ENCODE measurements at places on chromosomes 4 and X.
A peak's percentile ranks its signal among the peaks of the same experiment; 100 is the strongest.

DNA sequence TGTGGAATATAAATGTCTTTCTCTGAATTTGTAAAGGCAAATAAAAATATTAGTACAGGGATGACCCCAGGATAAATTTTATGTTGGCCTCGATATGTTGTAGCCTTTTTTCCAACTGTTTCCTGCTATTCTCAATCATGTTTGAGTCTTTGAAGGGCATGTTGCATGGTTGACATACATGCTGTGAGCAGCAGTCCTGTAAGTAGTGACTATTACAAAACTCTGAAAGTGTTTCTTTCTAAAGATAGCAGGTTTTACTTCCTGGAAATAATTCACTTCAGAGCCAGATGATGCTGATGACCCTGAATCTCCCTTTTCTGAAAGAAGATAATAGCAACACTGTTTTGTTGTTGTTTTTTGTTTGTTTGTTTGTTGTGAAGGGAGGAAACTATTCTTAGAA is 393.0 kb upstream of the GNPDA2 start:
- DNase-seq = no peak

DNA sequence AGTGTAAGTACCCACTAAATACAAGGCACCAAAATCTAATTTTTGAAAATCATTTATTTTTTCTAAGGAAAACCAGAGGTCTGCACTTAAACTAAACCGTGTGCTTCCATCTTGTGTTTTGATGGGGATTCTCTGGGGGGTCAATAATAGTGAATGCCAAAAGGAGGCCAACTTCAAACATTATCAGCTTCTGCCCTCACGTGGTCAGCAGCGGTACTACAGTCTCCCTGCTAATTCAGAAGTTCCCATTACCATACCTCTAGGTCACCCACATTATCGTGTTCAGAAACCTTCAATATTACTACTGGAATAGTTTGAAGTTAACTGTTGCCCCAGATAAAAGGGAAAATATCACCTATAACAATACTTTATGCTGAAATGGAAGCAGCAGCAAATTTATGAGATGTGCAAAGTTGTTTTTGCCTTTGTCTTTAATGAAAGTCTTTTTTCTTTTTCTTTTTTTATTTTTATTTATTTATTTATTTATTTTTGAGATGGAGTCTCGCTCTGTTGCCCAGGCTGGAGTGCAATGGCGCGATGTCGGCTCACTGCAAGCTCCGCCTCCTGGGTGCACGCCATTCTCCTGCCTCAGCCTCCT is 17.3 kb downstream of the CTPS2 start:
- DNase-seq = no peak

DNA sequence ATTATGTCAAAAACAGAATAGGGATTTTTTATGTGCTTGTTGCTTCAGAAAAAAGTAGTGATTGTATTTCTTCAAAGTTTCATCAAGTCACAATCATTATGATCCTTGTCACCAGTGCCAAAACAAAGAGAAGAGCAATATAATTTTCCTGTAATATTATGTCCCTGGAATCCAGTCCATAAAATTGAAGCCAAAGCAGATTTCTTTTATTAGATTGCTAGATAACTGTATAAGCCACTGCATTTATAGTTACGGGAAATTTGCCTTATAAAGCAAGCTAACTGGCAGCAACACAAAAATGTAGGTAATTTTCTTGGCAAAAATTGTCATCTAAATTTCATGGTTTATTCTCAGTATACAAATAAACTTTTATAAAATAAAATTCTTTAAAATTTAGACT is 296.1 kb upstream of the ANKRD50 start:
- no peak for DNase-seq

GRCh38 chr4:3445111-3445820 is 3.5 kb downstream of the HGFAC start:
- no peak for DNase-seq

DNA sequence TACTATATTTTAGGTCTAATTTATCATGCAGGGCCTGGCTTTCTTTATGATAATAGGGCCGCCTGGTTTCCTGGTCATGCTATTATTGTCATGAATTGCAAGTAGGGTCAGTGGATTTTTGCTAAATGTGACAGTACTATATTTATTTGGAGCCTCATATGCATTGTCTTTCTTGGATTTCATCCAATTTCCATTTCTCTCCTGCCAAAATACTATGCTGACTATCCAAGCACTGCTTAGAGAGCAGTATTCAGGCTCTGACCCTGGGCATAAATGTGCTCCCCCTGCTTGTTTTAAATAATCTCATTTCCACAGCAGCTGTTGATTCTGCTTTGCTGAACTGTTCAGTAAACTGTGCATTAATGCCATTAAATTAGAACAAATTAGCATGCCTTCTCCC is 269.3 kb downstream of the GPM6A start:
- no peak for DNase-seq

DNA sequence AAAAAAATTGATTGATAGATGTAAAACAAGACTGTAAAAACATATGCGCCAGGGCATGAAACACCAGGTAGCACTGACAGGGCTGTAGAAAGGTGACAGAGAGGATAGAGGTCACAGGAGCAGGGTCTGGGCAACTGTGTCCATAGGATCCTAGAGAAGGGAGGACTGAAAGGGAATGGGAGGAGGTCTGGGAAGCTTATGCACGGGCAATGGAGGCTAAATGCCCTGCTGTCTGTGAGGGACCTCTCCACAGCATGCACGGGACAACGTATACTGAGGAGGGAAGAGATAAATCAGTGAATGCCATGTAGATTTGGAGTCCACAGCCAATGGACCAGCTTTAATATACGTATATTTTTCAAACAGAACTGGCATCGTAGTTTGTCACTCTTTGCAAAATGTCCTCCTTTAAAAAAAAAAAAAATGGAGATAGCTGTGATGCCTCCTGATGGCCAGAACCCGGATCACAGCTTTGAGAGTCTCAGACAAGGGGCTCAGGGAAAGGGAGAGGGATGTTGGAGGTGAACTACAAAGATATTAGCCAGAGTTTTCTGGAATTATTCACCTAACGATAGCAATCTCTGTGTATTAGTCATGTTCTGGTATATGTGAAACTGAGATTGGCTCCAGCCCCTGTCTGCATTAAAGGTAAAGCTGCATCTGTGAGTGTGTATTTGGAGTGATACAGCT is 16.0 kb downstream of the RAB40A start:
- no peak for DNase-seq

GRCh38 chrX:97211070-97211469 is 327.4 kb downstream of the RPA4 start:
- no peak for DNase-seq

- DNase-seq = peak; percentile 18
These were observed 102.3 kb downstream of the PSAPL1 start for GRCh38 chr4:7332216-7333023.

DNA sequence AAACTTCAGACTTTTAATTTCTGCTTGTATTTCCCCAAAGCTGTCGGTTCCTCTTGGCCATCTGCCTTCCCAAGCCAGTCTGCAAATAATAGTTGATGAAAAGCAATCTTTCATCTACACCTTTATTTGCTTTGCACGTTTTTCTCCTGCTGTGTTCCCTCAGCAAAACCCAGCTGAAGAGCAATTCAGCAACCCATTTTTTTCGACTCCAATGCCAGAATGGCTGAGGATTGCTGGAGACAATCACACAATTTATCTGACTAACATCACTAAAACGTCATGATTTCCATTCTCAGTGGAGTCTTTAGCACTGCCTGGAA is 94.3 kb downstream of the GPRIN3 start:
- no peak for DNase-seq

- DNase-seq = no peak
These were observed 314.2 kb upstream of the IGFBP7 start for GRCh38 chr4:57424232-57424897.

DNA sequence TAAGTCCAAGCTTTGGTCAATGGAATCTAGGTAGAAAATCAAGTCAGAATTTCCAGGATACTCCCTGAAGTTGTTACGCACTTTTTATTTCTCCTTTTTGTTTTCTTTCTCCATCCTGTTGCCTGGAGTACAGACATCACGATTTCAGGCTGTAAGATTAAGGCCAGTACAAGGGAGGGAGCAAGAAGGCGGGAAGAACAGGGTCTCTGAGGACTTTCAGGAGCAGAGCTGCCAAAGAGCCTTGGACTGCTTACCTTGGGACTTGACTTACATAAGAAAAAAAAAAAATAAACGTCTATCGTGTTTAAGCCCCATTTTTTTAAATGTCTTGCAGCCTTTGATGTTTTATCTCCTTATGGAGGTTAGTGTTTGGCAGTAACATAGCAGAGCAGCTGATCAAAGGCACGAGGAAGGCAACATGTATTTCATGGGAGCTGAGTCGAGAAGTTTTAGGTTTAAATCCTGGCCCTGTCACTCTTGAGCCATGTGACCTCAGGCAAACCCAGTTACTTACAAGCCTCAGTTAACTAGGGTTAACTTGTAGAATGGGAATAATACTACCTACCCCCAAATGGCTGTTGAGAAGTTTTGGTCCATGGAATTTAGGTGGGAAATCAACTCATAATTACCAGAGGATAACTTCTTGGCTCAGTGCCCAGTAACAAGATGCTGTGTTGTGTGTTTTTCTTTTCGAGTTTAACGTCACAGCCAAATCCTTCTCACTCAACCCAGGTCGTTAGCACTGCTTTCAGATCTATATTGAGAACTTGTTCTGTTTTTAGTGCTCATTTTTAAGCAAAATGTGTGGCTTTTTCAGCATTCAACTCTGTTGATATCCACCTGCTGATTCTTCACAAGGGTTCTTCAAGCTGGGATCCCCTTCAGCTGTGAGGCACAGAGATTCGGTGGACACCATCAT is 106.8 kb downstream of the CLNK start:
- no peak for DNase-seq

DNA sequence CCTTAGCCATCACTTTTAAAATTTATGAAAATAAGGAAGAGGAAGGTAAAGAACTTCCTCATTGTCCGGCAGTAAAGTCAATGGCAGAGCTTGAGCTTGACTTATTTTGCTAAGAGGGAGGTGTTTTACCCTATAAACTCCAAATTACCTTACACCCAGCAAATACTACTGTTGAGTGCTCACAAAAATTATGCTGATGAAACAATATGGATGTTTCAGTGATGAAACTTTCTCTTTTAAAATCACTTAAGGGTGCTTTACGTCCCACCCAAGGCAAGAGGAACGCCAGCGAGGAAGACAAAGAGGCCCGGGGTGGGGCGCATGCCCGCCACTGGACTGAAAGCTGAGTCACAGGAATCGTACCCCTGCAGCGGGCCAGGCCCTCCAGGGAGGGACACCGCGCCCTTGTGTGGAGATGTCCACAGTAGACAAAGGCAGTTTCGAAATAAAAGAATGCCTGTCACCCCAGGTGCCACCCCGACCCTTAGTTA is 560 bp upstream of the TMSB4X start:
- no peak for DNase-seq

- no peak for DNase-seq
These were observed 94.9 kb downstream of the ARHGAP24 start for GRCh38 chr4:85569730-85570299.

DNA sequence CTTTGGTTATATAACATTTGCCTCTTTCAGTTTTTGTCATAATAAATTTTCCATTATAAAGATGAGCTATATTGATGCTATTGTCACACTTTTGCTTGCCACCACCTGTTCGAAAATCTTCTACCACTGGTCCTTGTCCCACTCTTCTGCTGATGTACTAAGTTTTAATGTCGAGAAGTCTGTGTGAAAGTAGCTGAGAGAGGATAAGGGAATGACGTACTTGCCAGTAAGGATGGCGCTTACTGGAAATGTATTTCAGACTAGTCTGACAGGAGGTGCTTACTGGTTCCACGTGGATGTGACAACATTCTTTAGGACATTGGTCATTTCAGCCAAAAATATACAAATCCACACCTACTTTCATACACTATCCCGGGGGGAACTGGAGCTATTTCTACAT is 132.7 kb upstream of the NR3C2 start:
- no peak for DNase-seq

DNA sequence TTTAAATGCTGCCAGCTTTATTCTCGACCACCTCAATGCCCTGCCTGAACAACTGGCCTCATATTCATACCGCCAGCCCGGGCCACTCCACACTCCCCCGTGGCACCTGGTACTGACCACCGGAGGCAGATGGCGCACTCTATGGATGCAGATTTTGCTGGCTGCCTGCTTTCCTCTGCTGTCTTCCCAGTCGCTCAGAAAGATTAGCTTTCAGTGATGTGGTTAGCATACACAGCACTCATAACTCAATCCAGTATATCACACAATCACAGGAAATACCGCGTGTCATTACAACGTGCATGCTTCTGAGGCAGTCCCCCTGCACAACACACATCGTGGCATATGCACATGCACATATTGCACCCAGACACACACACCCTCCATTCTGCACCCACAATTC is 147.2 kb upstream of the BCOR start:
- DNase-seq = no peak

DNA sequence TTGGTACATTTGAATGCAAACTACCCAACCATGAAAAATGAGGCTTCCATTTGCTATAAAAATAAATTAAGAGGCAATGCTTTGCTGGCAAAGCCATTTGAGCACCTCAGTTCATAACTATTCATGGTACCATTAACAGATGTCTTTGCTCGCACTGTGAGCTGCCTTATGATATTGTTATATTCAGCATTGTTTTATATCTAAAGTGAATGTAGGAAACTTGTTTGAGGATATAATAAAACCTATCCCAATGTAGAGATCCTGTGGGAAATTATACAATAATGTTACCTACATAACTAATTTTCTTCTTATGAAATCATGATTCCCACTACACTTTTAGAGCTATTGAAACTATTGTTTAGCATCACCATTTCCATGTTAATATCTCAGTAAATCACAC is 125.2 kb upstream of the TRAM1L1 start:
- no peak for DNase-seq

DNA sequence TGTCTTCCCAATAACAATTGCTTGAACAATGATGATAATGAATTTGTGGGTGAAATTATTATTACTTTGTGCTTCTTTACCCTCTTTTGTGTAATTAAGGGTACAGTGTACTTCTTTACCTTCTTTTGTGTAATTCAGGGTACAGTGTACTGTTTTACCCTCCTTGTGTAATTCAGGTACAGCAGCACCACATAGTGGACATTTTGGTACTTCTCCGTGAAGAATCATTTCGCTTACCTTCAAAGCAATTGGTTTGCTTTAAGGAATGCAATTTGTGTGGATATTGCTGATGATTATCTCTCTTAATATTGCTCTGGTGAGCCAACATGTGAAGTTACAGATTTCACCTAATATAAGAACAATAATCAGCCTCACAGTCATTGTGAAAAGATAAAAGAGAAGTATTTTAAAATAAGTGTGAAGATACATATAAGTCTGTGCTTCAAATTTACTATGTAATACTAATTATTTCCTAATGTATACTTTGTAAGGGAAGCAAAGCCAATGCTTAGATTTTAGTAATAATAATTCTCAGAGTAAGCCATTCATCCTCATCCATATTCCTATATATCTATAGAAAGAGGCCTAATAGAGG is 27.2 kb upstream of the SEC24B start:
- DNase-seq = peak; percentile 34

DNA sequence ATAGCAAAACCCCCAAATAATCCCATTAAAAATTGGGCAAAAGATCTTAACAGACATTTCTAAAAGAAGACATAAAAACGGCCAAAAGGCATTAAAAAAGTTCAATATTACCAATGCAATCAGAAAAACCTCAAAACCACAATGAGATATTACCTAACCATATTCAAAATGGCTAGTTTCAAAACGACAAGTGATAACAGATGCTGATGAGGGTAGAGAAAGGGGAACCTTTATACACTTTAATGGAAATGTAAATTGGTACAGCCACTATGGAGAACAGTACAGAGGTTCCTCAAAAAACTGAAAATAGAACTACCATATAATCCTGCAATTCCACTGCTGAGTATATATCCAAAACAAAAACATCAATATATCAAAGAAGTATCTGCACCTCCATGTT is 6.2 kb downstream of the AADAT start:
- DNase-seq = no peak
